Sigmoid colon (tissue), 7 donors: ENCODE measurements at places on chromosomes 13 and 19. TPM values are rescaled to one million over a fixed set of nuclear protein-coding genes. Genes with fewer than 3 reads are reported as not detected.

The PSG7 gene
- total RNA-seq, result not detected

The KLC3 gene
- total RNA-seq, result not detected

The CFAP97D2 gene
- total RNA-seq, result not detected

The N4BP2L1 gene
- total RNA-seq, result 22.1 TPM

The PRKCG gene
- total RNA-seq, result not detected

The F7 gene
- not detected for total RNA-seq

The LSR gene
- 3.6 TPM for total RNA-seq

The PLIN4 gene
- total RNA-seq, result 41.3 TPM

The DCLK1 gene
- total RNA-seq, result 7.5 TPM

The SIRT6 gene
- 21.1 TPM for total RNA-seq

The TEKTIP1 gene
- 1.4 TPM for total RNA-seq

The C13orf42 gene
- total RNA-seq, result not detected
